ENCODE measurements at places on chromosomes 12 and 14.

DNA sequence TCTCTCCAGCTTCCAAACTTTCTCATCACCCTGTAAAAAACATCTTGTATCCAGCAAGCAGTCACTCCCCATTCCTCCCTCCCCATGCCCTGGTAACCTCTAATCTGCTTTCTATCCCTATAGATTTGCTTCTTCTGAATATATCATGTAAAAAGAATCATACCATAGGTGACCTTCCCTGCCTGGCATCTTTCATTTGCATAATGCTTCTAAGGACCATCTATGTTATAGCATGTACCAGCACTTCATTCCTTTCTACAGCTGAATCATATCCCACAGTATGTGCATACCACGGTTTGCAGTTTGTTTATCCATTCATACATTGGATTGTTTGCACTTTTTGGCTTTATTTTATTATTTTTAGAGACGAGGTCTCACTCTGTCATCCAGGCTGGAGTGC lies 22.9 kb upstream of the VPS37B start:
- no peaks in the 10 kb centered on the region for H3K36me3 ChIP-seq
- H3K4me1 ChIP-seq = peaks cover 7% of the 10 kb centered on the region
- DNase-seq = no peak
- H3K4me3 ChIP-seq = no peak overlapping the region
- no peak overlapping the region for H3K27ac ChIP-seq
- H3K27me3 ChIP-seq = no peaks in the 10 kb centered on the region

- H3K27me3 ChIP-seq = no peaks in the 10 kb centered on the region
- H3K4me1 ChIP-seq = peaks cover 16% of the 10 kb centered on the region
- H3K4me3 ChIP-seq = no peak overlapping the region
Observed at GRCh38 chr12:128784030-128784760, 39.6 kb downstream of the SLC15A4 start.

GRCh38 chr14:83874662-83875061 lies 1655.3 kb upstream of the FLRT2 start:
- H3K4me3 ChIP-seq = no peak overlapping the region
- no peak overlapping the region for H3K27ac ChIP-seq
- H3K4me1 ChIP-seq = no peaks in the 10 kb centered on the region
- H3K36me3 ChIP-seq = no peaks in the 10 kb centered on the region
- DNase-seq = no peak

- no peaks in the 10 kb centered on the region for H3K36me3 ChIP-seq
- H3K27me3 ChIP-seq = no peaks in the 10 kb centered on the region
- H3K27ac ChIP-seq = no peak overlapping the region
Observed at GRCh38 chr12:38691164-38691563, 214.2 kb downstream of the CPNE8 start.

GRCh38 chr14:65805113-65805473 lies 392.6 kb downstream of the FUT8 start:
- H3K4me3 ChIP-seq = no peak overlapping the region
- H3K4me1 ChIP-seq = peaks cover 3% of the 10 kb centered on the region
- no peak for DNase-seq
- no peaks in the 10 kb centered on the region for H3K36me3 ChIP-seq
- no peaks in the 10 kb centered on the region for H3K27me3 ChIP-seq

- no peak overlapping the region for H3K4me3 ChIP-seq
- no peaks in the 10 kb centered on the region for H3K4me1 ChIP-seq
- H3K27ac ChIP-seq = no peak overlapping the region
- H3K36me3 ChIP-seq = peaks cover 3% of the 10 kb centered on the region
- peaks cover 14% of the 10 kb centered on the region for H3K27me3 ChIP-seq
Observed at GRCh38 chr12:95390932-95391331, 83.0 kb upstream of the METAP2 start.

GRCh38 chr12:82817368-82817767 lies 130.7 kb downstream of the TMTC2 start:
- peaks cover 2% of the 10 kb centered on the region for H3K36me3 ChIP-seq
- no peak overlapping the region for H3K4me3 ChIP-seq
- H3K4me1 ChIP-seq = no peaks in the 10 kb centered on the region

- no peaks in the 10 kb centered on the region for H3K4me1 ChIP-seq
- no peak overlapping the region for H3K27ac ChIP-seq
- no peaks in the 10 kb centered on the region for H3K27me3 ChIP-seq
- no peak for DNase-seq
Observed at GRCh38 chr14:62882967-62883366, 162.3 kb downstream of the KCNH5 start.

- no peak for DNase-seq
- H3K4me1 ChIP-seq = no peaks in the 10 kb centered on the region
- H3K4me3 ChIP-seq = no peak overlapping the region
- H3K27me3 ChIP-seq = peaks cover 2% of the 10 kb centered on the region
- no peak overlapping the region for H3K27ac ChIP-seq
Observed at GRCh38 chr12:103172447-103173112, 215.1 kb downstream of the ASCL1 start.

GRCh38 chr12:104513681-104514080 lies 56.9 kb downstream of the CHST11 start:
- H3K27ac ChIP-seq = no peak overlapping the region
- peaks cover 55% of the 10 kb centered on the region for H3K4me1 ChIP-seq
- no peaks in the 10 kb centered on the region for H3K27me3 ChIP-seq
- no peak overlapping the region for H3K4me3 ChIP-seq
